ENCODE measurements at places on chromosomes 16 and 17. TPM values are rescaled to one million over a fixed set of nuclear protein-coding genes. Genes with fewer than 3 reads are reported as not detected.

GRCh38 chr16:82368041-82368440, 198.0 kb upstream of the MPHOSPH6 start:
- peak; percentile 49 for DNase-seq

- DNase-seq = no peak
These were observed 2.0 kb downstream of the KLHL11 start for GRCh38 chr17:41863074-41863848.

DNA sequence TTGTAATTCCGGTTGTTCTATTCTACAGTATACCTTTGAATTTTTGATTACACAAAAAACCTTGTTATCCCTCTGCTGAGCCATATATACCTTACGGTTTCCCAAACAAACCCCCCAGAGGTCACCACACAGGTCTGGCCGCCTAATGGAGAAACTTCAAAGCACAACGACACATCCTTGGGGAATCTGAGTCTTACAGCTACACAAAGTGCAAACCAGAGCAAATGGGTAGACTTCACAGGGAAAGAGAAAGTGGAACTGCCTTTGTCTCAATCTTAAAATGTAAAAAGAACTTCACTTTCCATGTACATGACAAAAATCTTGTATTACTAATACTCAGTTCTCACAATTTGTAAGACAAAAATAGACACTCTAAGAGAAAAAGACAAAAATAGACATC, 2.7 kb downstream of the FBXO31 start:
- no peak for DNase-seq

DNA sequence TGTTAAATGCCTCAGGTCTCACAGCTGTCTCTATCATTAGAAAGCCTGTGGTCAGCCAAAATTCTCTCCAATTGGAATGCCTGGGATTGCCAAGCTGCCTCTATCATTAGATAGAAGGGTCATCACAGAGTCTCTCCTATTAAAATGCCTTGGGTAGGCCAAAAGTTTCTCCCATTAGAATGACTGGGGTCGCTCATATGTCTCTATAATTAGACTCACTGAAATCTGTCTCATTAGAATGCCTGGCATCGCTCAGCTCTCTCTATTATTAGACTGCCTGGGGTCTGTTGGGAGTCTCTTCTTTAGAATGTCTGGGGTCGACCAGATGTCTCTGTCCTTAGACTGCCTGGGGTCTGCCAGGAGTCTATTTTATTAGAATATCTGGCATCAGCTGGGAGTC, 2265.1 kb downstream of the TP53TG3F start:
- no peak for DNase-seq

- DNase-seq = no peak
These were observed 7.1 kb downstream of the IGSF6 start for GRCh38 chr16:21645261-21645721.

DNA sequence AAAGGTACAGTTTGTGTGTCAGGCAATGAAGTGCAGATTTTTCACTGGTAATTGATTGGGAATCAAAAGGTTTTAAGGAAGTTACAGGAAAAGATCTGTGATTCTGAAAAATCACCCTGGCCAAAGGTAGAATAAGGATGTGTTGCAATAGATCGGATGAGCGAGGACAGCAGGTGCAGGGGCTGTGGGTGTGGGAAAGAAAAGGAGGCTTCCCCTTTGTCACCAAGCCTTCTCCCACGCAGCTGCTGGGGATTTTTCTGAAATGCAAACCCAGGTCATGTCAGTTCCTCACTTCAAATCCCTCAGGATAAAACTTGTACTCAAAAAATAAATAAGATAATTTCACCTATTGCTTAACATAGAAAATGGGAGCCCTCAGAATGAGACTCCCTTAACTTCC, 47.9 kb upstream of the ARHGAP17 start:
- no peak for DNase-seq

DNA sequence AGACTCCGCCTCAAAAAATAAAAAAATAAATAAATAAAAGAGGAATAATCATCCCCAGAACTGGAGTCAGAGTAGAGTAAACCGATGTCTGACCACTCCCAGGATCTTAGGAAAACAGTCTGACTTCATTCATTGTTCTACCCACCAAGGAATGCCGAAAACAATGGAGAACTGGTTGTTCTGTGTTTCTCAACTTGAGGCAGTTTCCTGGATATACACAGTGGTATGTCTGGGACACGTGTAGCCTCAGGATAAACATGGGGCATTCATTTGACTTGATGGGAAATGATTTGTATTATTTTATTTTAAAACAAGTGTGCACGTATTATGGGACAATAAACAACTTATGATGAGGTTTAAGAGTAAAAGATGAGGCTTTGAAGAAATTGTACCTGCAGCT, 32.8 kb upstream of the PAFAH1B1 start:
- DNase-seq = no peak

DNA sequence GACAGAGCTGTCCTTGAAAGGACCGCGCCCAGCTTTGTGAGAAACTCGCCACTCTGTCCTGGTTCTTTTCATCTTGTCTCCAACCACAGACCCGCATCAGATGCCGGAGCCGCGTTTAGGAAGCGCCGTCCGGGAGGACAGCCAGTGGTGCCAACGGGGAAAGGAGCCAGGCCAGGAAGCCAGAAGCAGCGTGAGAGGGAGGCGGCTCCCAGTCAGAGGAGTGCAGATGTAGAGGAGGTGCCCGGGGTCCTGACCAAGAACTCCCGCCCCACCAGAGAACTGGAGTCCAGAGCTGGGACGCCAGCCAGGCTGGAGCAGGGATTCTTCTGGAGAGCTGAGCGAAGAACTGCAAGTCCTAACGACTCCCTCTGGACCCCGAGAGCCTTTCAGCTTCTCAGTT, 49.3 kb upstream of the TNRC6C start:
- DNase-seq = peak; percentile 44

DNA sequence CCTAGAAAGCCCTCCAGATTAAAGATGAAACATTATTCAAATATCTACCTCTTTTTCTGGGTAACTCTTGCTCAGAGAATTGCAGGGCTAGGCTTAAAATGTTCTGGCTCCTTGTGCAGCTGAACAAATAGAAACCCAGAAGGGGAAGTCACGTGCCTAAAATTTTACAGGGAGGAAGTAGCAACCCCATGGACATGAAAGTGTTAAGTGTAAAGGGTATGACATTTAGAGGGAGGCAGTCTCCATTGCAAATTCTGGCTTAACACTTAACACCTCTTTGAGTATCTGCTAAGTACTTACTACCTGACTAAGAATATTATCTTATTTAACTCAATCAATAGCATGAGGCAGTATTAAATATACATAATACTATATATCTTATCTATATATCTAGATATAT, 376.1 kb upstream of the ERCC4 start:
- DNase-seq = no peak

DNA sequence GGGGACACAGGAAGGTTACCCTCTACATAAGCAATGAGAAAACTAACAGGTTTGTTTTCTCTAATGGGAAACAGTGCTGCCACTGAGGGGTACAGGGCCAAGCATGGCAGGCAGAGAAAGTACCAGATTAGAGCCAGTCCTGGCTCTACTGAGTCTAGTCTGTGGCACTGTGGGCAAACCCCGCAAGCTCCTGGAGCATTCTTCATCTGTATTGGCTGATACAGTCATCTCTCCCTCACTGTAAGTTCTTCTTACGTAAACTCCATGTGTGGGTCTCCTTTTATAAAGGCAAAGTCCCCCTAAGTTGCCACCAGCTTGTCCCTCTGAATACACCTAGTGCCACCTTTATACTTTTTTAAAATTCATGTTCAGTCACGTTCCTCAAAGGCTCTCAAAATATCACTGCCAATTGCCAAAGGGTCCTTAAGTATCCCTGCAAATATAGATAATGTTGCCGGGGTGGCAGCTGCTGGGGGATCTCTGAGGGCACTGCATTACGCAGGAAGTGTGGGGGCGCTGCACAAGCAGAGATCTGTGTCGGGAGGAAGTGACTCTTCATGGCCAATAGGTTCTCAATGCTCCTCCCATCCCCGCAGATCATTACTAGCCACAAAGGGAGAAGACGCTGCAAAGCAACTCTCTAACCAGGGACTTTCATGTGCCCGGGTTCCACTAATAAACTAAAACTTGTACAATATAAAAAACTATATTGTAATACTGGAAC, 18.8 kb downstream of the XPO6 start:
- DNase-seq = no peak

- no peak for DNase-seq
These were observed 14.2 kb downstream of the IRF8 start for GRCh38 chr16:85913141-85913601.

DNA sequence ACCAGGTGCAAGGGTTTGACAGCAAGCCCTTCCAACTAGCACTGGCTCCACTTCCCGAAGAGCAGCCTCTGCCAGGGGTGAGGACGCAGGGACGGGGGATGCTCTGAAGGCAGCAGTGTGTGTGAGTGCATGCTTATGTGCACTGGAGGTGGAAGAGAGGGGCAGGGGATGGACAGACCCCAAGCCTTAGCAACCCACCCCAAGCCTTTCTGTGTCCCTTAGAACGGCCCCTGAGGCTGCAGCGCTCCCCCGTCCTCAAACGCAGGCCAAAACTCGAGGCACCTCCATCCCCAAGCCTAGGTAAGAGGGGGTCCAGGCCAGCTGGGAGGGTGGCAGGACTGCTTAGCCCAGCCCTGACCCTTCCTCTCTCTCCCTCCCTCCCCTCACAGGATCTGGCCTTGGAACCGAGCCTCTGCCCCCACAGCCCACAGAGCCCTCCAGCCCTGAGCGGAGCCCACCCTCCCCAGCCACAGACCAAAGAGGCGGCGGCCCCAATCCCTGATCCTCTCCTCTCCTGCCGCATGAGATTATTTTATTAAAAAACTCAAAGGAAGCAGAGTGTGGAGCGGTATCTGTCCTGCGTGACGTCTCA, 2.9 kb downstream of the ACD start:
- no peak for DNase-seq

GRCh38 chr17:78144147-78144719, 2.0 kb upstream of the C17orf99 start:
- DNase-seq = peak; percentile 76

DNA sequence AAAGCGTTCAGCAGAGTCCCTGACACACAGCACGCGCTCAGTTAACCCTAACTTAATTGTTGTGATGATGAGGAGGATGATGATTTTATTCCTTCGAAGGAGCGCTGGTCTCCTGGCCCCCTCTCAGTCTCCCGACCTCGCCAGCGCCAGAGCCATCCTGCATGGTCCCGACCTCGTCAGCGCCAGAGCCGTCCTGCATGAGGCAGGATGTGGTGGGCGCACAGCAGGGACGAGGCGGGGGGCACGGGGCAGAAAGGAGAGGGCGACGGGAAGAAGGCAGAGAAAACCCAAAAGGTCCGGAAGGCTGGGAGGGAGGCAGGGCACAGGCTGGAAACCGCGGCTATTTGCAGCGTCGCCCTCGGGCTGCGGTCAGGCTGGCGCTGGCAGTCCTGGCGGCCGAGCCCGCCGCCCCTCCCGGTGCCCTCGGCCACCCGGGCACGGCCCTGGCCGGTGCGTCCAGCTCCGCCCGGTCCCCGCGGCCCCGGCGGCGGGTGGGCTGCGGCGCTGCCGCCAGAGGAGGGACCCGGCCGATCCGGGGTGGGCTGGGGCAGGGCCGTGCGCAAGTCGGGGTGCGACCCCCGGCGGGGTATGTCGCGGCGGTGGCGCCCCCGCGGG, 3.0 kb upstream of the TAC4 start:
- DNase-seq = peak; percentile 37

DNA sequence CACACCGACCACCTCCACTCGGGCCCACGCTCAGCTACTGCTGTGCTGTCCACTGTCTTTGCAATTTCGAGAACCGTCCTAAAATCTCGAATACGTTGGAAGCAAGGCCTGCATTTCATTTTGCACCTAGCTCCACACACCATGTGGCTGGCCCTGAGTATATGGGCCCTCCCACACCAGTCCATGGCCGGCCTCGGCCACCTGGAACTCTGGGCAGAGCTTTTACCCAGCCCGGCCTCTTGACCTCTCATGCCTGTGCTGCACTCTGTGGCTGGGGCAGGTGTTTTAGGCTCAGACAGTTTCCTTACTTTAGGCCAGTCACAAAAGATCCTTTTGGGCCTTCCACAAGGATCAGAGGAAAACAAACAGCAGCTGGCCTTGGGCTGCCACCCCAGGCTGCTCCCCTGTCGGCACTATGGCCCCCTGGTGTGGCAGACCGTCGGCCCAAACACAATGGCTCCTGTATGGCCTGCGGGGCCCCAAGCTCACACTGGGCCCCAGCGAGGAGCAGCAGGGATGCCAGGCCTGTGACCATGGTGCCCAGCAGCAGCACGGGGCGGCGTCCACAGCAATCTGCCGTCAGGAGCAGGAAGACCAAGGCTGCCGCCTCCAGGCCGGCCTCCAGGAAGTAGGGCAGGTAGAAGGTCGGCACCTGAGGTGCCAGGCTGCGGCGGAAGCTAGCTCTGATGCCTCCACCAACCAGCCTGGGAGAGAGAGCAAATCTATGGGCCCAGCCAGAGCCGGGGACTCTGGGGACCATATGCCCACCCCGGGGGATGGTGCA, 2.5 kb downstream of the SLC22A31 start:
- no peak for DNase-seq

GRCh38 chr16:30372725-30373124, 1.9 kb upstream of the MYL11 start:
- no peak for DNase-seq

- DNase-seq = peak; percentile 64
These were observed 78.8 kb downstream of the WIPI1 start for GRCh38 chr17:68378268-68379176.

DNA sequence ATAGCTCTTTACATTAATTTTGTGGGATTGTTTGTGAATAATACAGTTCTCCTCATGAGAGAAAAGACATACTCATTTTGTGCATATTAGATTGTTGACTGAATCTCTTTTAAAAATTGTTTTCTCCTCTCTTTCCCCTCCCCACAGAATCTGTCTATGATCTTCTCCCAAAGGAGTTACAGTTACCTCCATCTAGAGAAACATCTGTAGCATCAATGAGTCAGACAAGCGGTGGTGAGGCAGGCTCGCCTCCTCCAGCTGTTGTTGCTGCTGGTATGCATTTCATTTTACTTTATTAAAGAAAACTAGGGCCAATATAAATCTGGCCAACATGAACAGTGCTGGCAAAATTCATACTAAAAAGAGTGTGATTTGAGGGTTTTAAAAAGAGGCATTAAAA, 60.5 kb downstream of the NFAT5 start:
- no peak for DNase-seq

GRCh38 chr16:13313351-13313750, 412.0 kb downstream of the SHISA9 start:
- no peak for DNase-seq

C17orf107 gene
- 1.5 TPM for total RNA-seq

TEX14 gene
- total RNA-seq = 0.11 TPM

PIRT gene
- not detected for total RNA-seq

FOXO3B gene
- 12.1 TPM for total RNA-seq

PRPSAP2 gene
- 43.6 TPM for total RNA-seq

CDRT15L2 gene
- total RNA-seq = not detected

TEKT1 gene
- not detected for total RNA-seq

NAE1 gene
- 75.0 TPM for total RNA-seq

ITGAX gene
- 3.2 TPM for total RNA-seq

TNFRSF13B gene
- total RNA-seq = not detected

MPO gene
- not detected for total RNA-seq

BICDL2 gene
- total RNA-seq = 17.8 TPM

GOT2 gene
- total RNA-seq = 76.7 TPM

DUSP14 gene
- total RNA-seq = 74.5 TPM

ACTG1 gene
- 1,168 TPM for total RNA-seq

TOB1 gene
- 33.9 TPM for total RNA-seq

Measured in thyroid gland (tissue), 4 donors.